ENCODE measurements at places on chromosomes 12 and 14.

GRCh38 chr14:90409209-90409730 is 12.4 kb downstream of the CALM1 start:
- peak; percentile 38 for DNase-seq

GRCh38 chr14:77610553-77610952 is 5.9 kb downstream of the SPTLC2 start:
- no peak for DNase-seq

- no peak for DNase-seq
These were observed 110.7 kb downstream of the SLC25A21 start for GRCh38 chr14:37061697-37062096.

DNA sequence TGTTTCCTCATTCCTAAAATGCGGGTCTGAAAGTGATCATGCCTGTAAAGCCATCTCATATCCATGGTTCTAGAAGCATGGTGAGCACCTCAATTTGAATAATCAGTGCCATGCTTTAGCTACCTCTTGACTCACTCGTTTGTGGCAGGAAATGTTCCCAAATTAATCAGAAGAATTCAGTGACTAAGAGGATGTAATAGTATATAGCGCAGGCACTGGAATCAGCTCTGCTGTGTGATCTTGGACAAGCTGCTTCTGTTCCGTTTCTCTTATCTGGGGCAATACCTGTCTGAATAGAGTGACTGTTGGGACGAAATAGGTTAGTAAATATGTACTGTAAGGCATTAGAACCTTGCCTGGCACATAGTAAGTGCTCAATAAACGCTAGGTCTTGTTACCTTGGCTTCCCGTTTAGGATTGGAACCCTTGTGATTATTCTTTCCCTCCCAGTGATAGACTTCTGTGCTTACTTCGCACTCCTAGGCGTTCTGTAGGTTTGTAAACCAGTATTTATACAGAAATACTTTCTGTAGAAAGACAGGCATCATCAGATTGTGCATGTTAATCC is 820 bp upstream of the SMAGP start:
- no peak for DNase-seq

DNA sequence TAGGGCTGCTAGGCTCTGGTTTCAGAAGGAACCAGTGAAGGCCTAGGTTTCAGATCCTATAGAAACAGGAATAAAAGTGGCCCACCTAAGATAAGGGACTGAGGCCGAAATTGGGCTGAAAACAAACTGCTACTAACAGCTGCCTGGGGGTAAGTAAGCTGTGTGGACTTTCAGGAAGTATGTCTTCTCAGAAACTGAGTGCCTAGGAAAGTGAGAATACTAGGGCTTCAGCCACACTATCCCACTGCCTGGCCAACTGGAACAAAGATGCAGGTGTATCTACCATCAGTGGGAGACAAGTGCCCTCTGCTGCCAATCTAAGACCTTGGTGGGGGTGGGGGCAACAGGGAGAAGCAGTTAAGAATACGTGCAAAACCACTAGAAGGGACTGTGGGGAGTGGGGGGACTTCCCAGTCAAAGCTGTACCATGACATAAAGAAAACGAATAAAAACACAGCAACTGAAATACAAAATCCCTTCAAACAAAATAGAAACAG is 82.5 kb downstream of the MED13L start:
- DNase-seq, result no peak

DNA sequence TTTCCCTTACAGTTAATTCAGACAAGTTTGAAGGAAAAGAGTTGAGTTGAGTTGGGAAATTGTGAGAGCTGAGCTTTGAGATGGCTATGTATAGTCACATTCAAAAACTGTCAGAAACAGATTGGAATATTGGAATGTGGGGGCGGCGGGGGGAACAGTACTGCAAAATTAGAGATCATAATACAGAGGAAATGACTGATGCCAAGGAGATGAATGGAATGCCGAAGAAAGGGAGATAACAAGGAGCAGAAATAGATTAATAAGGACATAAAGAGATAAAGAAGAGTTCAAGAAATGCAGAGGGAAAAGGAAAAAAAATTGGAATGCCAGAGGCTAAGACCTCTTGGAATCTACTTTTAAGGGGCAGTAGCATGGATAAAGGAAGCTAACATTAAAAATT is 3.2 kb upstream of the OR4K5 start:
- no peak for DNase-seq

- DNase-seq, result peak; percentile 72
These were observed 452.7 kb downstream of the BCL11B start for GRCh38 chr14:98819132-98819866.

GRCh38 chr12:95634622-95635621 is 83.6 kb upstream of the USP44 start:
- peak; percentile 77 for DNase-seq

- DNase-seq, result peak; percentile 27
These were observed 87.4 kb downstream of the B4GALNT3 start for GRCh38 chr12:546920-547845.

- DNase-seq, result no peak
These were observed 15.6 kb upstream of the TXNRD1 start for GRCh38 chr12:104199964-104200363.

DNA sequence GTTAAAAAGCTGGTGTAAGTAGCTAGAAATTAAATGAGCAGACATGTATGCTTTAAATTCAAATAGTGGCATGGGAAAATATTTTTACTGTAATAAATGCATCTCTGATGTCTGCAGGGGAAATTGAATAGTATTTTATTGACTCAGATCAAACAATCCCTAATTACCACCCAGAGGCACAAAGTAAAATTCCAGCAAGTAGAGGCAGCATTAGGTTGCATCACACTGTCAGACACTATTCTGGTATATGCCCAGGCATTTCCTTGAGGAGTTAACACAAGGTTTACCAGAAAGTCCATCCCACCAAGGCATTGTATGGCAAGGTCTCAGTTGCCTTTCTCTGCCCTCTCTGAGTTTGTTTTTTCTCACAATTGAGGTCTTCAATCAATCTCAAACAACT is 201.6 kb upstream of the KITLG start:
- no peak for DNase-seq

GRCh38 chr12:75750716-75751306 is 239.4 kb upstream of the KRR1 start:
- no peak for DNase-seq

GRCh38 chr12:124836759-124837158 is 26.9 kb downstream of the SCARB1 start:
- no peak for DNase-seq

DNA sequence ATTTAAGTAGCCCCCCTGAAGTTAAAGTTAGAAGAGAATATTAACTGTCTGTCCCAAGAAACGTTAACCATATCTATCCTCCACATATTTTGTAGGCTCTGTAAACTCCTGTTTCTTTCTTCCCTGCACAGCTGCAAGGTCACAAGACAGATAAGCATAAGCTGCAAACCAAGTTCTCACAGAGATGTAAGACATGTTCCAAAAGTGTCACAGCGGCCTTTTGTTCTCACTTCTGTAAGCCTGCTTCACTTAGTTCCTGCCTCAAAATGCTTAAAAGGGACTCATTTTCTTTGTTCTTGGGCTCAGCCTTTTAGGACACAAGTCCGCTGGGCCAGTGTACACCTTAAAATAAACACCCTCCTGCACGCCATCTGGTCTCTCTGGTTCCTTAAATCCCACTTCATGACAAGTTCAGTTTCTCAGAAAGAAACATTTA is 3.2 kb downstream of the RNASE1 start:
- no peak for DNase-seq

- no peak for DNase-seq
These were observed 191.7 kb downstream of the RASSF9 start for GRCh38 chr12:85644508-85644907.

DNA sequence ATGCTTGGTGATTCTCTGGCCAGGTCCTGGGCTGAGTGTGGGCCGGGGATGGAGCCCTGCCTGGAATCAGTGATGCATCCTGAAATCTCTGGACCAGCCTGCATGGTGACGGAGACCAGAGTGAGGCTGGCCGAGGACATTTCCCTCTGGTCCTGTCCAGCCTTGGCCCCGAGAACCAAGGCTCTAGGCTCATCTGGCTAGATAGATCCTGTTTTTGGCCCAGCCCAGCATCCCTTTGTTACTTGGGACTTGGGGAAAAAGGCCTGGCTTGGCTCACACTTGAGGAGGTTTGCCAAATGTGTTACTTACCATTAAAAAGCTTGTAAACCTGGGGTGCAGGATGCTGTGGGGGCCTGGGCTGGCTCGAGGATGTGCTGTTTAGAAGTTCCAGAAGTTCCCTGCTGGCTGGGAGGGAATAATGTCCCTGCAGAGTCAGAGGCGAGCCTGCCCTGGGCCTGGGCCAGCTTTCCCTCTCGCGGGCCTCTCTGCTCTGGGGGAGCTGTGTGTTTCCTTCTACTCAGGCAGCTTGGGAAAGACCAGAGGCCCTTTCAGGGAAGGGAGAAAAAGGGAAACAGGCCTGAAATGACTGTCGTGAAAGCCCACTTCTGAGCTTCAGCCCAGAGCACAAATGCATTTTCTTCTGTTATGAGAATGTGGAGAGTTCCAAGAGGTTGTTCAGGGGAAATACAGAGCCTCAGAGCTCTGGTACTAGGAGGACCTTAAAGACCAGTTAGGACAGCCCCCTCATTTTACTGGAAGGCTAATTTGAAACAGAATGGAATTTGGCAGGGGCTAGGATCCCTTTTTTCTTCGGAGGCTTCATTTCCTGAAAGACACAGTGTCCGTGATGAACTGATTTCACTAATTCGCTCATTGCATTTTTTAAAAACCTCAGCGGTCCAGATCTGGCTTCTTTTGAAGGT is 47.2 kb upstream of the CTDSP2 start:
- DNase-seq, result peak; percentile 48

- DNase-seq, result no peak
These were observed 61.4 kb upstream of the SCN8A start for GRCh38 chr12:51529651-51529970.

GRCh38 chr12:131473741-131474709 is 236.9 kb upstream of the SFSWAP start:
- no peak for DNase-seq

DNA sequence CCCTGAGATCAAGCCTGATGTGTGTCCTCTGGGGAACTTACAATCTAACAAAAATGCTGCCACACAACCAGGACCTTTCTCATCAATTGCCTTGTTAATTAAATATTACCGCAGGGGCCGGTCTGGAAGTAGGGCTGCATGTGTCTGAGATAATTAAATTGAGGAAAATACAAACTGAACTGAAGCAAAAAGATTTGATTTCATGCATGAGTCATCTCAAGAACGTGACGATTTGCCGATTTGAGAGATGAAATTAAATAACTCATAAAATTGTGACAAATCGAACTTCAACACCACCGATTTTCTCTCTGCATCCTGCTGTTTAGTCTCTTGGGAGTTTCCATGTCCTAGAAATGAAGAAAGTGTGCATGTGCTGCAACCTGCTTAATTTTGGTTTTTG is 94.6 kb upstream of the DAAM1 start:
- DNase-seq, result no peak

- DNase-seq, result no peak
These were observed 4.2 kb downstream of the RNF31 start for GRCh38 chr14:24151404-24152080.

DNA sequence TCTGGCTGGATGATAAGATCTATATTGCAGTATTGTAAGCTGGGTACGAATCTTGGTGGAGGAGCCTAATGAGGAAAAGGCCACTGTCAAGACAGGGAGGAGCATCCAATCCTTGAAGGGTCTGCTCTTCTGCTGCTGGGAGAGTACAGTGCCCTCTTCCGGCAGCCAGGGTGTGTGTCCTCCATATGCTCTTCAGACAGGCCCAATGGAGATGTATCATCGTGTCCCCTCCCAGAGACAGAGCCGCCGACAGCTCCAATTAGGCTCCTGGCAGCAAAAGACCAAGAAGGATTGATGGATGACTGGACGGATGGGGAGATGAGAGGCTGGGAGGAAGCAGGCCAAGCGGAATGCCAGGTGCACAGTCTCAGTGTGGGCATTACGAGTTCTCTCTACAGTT is 51.6 kb upstream of the PIWIL1 start:
- no peak for DNase-seq

GRCh38 chr14:57346741-57347140 is 43.6 kb upstream of the NAA30 start:
- DNase-seq, result peak; percentile 78

GRCh38 chr14:38578278-38578681 is 322.4 kb upstream of the CLEC14A start:
- peak; percentile 7 for DNase-seq

DNA sequence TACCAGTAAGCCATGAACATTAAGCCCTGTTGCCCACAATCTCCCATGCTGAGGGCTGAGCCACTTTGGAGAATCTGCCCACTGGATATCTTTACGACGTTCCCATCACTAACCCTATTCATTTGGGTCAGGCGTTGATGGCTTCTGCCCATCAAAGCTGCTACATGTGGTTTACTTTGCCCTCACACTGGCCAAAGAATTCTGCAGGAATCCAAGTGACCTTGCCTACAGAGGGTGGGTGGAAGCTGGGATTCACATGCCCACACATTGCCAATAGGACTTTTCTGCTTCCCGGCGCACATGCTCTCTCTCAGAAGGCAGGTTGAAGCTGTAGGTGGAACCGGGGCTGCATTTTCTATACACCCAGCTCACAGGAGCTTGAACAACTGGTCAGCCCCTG is 28.3 kb downstream of the OAS2 start:
- DNase-seq, result no peak

- no peak for DNase-seq
These were observed 87.5 kb downstream of the SETD3 start for GRCh38 chr14:99393059-99393655.

GRCh38 chr12:17588968-17589367 is 501.0 kb downstream of the RERGL start:
- DNase-seq, result no peak

- peak; percentile 15 for DNase-seq
These were observed 15.6 kb downstream of the ACVRL1 start for GRCh38 chr12:51922762-51923505.

DNA sequence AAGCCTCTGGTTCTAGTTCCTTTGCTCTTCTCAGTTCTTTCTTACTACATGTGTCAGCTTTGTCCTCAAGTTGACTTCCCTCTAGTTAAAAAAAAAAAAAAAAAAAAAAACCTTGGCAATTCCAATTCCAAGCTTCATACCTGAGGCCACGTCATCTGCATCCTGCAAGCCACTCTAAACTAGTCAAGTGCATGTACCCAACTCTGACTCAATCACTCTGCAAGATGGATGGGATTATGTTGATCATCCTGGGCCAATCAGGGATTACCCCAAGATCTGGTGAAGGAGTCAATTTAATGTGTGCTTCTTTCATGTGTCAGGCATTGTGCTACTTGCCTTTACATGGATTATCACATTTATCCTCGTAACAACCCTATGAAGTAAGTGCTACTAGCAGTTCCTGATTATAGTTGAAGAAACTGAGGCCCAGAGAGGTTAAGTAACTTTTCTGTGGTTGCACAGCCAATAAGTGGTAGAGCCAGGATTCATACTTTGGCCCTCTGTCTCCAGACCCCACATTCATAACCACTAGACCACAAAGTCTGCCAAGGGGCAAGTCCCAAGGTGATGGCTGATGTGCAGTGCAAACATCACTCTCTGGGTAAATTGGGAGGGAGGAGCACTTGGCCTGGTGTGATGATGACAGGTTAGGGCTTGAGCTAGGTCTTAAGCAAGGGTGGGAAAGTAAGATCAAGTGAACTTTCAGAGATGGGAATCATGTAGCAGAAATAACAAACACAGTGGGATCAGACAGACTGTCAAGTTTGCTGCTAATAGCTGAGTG is 17.3 kb upstream of the CCND2 start:
- DNase-seq, result no peak
